AG10803 (cell line): ENCODE measurements at places on chromosomes 7 and 10.
A peak's percentile ranks its signal among the peaks of the same experiment; 100 is the strongest.

DNA sequence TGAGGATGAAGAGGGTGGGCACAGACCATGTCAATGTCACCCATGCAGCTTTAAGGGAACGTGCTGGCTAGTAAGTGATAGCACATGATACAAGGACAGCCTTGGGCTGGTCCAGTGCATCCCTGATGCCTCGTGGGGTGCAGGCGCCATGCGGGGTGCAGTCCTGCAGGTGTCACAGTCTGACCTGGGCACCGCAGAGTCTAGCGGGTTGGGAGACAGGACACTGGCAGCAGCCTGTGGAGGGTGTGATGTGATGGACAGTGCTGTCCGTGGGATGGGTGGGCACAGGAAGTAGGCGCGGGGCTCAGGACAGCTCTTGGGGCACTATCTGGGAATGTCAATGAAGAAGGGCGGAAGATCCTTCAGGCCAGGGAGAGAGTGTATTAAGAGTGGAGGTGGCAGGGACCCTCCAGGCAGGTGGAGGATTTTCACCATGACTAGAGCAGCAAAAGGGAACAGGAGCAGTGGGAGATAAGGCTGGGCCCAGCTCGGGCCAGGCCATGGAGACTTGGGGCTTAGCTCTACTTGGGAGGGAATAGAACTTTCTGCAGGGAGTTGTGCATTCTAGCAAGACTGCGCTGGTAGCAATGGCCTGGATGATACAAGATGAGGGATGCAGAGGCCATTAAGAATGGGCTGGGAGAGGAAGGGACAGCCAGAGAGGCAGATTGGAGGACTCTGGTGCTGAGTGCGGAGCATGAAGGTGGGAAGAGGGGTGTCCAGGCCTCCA, 122.5 kb downstream of the PTPN20 start:
- no peak for DNase-seq

- peak; percentile 64 for DNase-seq
Measured at GRCh38 chr7:33873518-33873917, 31.8 kb upstream of the BMPER start.

DNA sequence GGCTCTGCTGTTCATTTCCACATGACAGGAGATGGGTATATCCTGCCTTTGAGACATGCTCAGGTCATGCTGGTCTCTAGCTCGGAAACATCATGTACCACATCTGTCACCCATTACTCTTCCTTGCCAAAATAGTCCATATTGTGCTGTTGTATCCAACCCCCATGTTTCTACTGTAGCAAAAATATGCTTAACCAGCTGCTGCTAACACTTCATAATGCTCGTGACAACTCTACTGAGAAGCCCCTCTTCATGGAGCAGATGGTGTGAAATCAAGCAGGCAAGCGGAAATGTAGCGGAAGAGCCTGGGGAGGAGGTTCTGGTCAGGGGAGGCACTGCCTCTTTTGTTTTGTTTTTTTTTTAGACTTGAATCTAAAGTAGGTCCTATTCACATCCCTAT, 82.9 kb downstream of the NPY start:
- DNase-seq, result no peak

GRCh38 chr7:78350391-78350790, 551.8 kb downstream of the PHTF2 start:
- DNase-seq, result no peak

DNA sequence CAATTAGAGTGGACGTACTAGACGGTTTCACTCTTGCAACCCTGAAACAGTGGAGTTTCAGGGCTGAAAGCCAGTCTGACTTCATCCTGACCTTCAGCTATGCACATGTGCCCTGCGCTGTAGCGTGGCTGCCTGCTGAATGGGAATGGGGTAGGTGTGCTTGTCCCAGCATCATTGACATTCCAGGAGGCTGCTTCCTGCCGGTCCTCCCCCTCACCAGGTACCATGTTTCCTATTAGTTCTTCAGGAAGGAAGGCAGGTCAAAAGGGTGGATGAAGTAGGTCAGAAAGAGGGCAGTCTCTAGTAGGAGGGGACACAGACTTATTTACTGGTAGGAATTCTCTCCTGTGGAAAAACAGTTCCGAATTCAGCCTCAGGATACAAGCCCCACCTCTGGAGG, 551.8 kb upstream of the GALNT17 start:
- DNase-seq, result no peak

- DNase-seq, result no peak
Measured at GRCh38 chr7:19369806-19370205, 224.6 kb upstream of the FERD3L start.

DNA sequence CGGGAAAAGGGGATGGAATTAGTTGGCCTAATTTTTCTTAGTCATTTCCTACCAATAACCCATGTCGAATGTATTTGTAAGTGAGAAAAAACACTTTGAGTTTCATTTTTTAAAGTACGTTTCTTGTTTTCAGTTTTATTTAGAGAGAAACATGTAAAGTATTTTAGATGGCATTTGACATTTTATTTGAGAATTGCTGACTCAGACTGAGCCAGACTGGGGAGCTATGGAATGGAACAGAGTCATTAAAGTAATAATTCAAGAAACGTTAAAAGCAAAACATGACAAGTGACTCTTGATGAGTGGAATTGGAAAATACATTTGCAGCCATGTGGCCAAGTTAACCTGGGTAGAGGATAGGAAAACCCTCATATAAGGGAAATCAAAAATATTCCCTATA, 286.1 kb upstream of the NPSR1 start:
- peak; percentile 26 for DNase-seq

DNA sequence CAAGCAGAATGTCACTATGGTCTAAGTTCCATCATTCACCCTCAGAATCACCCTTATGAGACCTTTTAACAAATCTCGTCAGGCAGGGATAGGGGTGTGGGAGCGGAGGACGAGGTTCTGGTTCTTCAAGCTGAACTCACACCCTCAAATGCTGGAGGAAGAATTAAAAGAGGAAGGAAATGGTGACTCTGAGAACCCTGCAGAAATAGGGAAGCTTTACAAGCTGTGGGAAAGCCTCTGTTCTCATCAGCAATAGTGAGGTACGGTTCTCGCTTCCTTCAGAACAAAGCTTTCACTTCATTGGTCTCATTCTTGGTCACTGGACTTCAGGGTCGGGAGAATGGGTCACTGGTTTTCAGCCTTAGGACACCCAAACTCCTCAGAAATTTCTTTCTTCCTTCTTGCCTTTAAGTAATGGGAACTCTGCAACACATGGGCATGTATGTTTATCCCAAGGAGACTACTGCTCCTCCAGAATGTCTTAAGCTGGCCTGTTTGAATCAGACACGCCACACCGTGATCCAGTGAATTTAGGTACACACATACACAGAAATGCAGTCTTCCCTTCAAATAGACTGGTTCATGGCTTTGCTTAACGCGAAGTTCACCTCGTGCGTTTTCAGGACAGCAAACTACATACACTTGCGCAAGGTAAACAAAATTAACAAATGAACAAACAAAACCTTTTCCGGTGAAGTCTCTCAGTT, 226.0 kb downstream of the SFMBT2 start:
- DNase-seq, result no peak

DNA sequence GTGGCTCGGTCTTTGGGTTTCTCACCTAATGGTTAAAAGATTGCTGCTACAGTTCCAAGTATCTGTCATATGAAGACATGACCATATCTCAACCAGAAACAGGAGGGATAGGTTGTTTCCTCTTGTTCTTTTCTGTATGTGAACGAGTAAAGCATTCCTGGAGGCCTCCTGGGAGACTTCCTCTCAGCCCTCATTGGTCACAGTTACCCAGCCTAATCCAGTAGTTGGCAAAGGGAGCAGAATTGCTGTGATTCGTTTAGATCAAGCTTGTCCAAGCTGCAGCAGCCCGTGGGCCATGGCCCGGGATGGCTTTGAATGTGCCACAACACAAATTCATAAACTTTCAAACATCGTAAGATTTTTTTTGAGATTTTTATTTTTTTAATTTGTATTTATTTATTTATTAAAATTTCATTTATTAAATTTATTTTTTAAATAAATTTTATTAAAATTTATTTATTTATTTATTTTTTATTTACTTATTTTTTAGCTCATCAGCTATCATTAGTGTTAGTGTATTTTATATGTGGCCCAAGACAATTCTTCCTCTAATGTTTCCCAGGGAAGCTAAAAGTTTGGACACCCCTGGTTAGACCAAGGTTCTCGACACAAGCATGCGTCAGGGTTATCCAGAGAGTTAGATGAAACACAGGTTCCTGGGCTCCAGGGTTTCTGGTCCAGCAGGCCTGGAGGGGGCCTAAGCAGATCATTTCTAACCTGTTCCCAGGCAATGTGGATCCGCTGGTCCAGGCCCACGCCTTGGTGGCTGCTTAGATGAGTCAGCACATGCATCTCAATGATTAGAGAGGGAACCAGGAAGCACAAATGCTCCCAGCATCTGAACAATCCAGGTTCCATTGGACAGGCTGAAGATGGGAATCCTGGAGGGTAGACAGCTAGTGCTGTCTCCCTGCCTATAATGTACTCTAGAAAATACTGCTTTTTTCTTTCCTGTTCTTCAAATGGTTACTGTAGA, 25.6 kb downstream of the CDC123 start:
- DNase-seq, result no peak

GRCh38 chr10:60296073-60296472, 93.6 kb downstream of the ANK3 start:
- no peak for DNase-seq

DNA sequence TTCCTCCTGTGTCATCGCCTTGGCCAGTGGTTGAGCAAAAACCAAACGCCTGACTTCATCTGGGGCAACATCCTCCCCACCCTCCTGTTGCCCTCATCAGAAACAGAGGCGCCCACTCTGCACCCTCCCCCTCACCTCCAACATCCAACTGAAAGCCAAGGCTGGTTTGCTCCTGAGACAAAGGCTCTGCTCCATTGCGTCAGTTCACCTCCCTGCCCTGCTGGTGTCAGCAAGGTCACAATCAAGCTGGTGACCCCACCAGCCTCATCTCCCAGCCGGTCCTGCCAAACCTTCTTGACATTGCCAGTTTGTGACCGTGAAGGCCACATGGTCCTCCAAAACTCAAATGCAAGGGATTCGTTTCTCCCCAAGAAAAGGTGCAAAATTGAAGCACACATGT, 131.7 kb upstream of the ADAM12 start:
- DNase-seq, result no peak

DNA sequence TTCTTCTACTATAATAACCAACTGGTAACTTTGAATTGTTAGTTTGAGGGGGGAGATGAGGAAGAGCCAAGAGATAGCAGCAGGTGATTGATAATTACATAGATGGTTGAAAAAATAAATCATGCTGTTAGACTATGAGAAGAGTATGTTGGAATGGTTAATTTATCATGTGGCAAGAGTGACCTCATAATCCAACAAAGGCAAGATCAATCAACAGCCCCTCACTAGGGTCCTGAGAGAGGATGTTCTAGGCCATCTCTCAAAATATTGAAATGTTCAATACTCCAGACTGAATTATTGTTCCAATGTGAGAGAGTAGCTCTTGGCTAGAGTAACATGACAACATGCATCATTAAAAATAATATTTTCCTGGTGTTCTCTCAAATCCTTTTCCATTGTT, 67.9 kb downstream of the ADD3 start:
- DNase-seq, result no peak

- peak; percentile 90 for DNase-seq
Measured at GRCh38 chr7:106486331-106486730, 174.6 kb downstream of the CCDC71L start.

GRCh38 chr10:1468811-1469210, 268.5 kb downstream of the ADARB2 start:
- no peak for DNase-seq

GRCh38 chr7:134752006-134752760, 27.3 kb upstream of the CALD1 start:
- DNase-seq, result peak; percentile 39

DNA sequence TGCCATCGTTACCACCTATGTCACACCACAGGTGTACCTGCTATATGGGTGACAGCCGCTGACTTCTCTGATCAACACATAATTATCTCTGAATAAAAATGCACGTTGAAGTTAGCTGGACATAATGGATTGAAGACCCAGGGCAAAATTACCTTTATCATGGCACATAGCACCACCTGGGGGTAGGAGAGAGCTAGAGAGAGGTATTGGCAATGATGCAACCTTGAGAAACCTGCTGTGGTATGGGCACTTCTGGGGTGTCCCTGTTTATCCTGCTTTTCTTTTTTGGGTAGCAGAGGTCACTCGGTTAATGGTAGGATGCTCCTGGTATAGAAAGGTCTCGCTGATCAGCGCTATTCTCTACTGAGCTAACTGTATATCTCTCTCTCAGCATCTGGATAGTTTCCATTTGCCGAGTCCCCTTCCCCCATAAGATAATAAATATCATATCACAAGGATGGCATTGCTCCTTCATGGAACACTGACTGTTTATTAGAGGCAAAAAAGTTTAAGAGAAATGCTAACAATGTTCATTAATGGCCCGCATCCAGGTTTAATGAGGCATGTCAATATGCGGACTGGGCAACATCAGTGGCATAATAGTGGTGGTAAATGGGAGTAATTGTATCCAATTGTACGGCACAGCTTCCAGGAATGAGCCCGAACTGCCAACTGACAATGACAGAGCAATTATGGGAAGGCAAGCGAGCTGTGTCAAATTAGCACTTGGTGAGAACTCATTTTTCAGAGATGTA, 323.1 kb downstream of the TFEC start:
- DNase-seq, result peak; percentile 18

DNA sequence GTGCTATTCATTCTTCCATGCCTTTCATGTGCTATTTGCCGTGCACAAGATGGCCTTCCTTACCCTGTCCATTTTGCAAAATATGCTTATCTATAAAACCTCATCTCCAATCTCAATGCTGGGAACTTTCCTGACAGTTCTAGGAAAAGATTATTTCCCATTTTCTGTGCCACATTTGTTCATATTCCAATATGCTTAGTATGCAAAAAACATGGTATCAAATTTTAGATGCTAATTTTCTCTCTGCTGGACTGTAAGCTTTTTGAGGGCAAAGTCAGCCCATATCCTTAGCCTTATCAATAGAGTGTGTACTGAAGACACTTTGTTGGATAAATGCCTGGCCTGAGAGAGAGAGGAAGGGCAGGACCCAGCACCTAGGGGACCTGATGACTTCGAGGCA, 39.4 kb downstream of the MGAM2 start:
- DNase-seq, result no peak

- no peak for DNase-seq
Measured at GRCh38 chr10:117736655-117737054, 194.1 kb downstream of the EMX2 start.

DNA sequence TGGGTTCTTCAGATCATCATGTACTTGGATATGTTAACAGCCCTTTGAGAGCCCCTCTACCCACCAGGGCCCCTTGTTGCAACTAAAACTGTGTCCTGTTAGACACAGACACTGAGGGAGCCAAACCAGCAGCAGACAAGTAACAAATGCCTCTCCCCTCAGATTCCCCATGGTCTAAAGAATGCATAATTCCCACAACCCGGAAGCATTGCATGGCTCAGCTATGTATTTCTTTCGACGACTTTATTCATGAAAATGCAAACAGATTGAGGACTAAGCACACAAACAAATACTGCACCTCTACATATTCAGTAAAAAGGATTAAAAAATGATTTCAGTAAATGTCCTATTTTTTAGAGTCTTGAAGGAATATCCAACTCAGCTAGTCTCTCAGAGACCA, 70.1 kb upstream of the HECW1 start:
- DNase-seq, result peak; percentile 55

- no peak for DNase-seq
Measured at GRCh38 chr10:6314620-6315205, 112.0 kb downstream of the PFKFB3 start.

GRCh38 chr10:106866244-106866845, 298.2 kb downstream of the SORCS1 start:
- no peak for DNase-seq

GRCh38 chr7:39621784-39622411, 1.5 kb upstream of the RALA start:
- peak; percentile 49 for DNase-seq
